ENCODE measurements at places on chromosomes 7 and 10.

GRCh38 chr10:98023024-98023423 is 7.4 kb downstream of the CRTAC1 start:
- DNase-seq, result no peak

GRCh38 chr10:72275351-72276012 is 1.8 kb downstream of the DDIT4 start:
- DNase-seq, result no peak

GRCh38 chr10:5668429-5668828 is 2.0 kb upstream of the ASB13 start:
- no peak for DNase-seq

DNA sequence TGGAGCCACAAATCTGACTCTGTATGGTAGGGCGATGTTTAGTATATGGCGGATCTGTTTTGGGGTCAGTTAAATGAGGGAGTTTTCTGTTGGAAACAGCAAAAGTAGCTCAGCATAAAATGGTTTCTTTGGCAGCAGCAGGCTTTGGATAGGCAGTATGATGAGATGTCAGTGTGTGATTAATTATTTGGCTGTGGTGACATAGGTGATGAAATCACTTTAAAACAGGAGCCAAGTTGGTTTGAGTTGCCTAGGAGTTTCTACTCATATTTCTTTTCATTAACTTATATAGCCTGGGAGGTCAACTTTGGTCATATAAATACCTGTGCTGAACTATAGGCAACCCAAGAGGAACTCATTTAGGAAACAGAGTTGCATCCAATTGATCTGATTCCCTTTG is 291.2 kb downstream of the LRMDA start:
- no peak for DNase-seq

DNA sequence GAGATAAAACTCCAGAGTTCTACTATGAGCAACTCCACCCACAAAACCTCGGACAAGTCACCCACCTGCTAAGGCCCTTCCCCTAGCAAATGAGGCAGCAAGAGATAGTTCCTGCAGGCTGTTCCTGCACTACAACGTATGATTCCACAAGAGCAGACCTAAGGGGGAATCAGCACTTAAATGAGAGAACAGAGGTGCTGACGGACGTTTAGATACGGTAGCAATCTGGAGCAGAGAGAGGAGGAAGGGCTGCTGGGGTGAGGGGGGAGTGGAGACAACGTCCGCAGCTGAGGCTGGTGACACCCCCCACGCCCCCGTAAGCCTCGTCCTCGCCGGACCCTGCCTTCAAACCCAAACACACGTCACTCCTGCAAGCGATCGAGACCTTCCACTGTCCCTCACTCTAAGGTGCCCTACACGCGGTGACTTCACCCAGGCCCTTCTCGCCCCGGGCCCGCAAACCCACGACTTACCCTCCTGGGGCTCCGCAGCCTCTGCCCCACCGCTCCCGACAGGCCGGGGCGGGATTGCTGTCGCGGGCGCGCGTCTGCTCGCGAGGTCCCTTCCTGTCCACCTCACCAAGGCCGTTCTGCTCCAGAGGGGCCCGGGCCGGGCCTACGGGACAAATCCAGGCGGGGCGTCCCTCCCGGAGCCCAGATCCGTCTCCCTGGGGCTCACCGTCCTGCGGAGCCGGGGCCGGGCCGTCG is 635 bp downstream of the ZNF12 start:
- peak; percentile 45 for DNase-seq

- DNase-seq, result peak; percentile 55
Measured at GRCh38 chr7:74269757-74270277, 15.6 kb upstream of the RFC2 start.

GRCh38 chr10:129194181-129194870 is 272.7 kb upstream of the MGMT start:
- no peak for DNase-seq

- DNase-seq, result no peak
Measured at GRCh38 chr7:4074407-4074806, 607.7 kb upstream of the FOXK1 start.

DNA sequence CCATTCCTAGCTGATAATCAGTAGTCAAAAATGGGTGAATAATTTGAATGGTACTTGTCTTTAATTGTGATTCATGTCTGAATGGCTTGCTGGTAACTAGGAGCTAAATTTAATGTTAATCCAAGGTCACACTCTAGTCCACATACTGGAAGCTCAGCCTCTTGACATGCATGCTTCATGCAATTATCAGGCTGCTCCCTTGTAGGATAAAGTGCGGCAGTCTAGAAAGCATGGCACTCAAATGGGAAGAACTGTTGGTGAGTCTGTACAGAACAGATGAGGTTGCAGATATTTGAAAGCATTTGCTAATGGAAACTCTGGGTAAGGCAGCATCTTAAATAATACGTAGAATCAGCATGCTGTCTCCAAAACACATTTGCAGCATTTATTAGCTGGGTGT is 499.4 kb downstream of the AUTS2 start:
- no peak for DNase-seq

- DNase-seq, result no peak
Measured at GRCh38 chr10:87630171-87630570, 29.5 kb upstream of the PAPSS2 start.

DNA sequence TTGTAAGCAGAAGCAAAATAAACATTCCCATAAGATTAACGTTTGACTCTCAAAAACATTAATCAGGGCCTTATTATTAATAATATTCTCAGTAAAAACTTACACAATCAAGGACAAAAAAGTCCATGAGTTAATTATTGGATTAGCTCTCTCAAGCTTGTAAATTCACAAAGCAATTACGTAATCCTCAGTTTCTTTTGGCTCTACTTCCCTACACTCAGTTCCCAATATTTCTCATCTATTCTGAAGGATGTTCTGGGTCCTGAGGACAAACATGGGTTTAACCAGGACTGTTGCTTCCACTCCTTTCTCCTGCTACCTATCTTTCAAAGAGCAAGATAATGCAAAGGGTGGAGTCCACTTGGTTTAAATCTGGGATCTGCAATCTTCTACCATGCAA is 15.1 kb downstream of the FBXL13 start:
- no peak for DNase-seq

DNA sequence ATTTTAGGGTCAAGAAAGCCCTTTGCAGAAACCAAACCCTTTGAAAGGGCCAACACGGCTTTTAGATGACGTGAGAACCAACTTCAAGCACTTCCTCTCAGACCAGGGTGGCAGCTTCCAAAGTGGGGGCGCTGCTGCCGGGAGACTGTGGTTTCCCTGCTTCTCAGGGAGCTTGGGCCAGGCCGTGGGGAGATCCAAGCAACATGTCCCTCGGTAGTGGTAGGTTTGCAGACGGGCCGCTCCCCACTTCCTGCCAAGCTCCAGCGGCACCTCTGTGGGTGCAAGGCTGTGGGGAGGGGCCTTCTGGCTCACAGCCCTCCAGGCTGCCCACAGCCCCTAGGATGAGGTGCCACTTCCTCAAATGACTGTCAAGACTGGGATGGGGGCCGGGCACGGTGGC is 132.4 kb downstream of the FAM53B start:
- DNase-seq, result no peak

GRCh38 chr7:44368885-44369284 is 43.5 kb upstream of the CAMK2B start:
- no peak for DNase-seq

DNA sequence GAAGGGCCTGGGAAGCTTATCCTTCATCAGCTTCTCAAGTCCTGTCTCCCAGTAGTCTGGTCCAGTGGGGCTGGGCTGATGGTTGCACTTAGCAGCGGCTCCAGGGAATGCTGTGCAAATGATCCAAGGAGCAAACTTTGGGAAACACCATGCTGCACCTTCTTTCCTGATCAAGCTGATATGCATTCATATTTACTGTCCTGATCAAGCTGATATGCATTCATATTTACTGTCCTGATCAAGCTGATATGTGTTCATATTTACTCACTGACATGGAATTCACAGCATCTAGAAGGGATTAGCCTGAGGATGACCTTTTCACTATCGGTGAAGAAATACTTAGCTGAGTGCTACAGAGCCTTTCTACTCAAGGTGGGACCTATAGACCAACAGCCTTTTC is 330.7 kb downstream of the BMPER start:
- DNase-seq, result no peak

DNA sequence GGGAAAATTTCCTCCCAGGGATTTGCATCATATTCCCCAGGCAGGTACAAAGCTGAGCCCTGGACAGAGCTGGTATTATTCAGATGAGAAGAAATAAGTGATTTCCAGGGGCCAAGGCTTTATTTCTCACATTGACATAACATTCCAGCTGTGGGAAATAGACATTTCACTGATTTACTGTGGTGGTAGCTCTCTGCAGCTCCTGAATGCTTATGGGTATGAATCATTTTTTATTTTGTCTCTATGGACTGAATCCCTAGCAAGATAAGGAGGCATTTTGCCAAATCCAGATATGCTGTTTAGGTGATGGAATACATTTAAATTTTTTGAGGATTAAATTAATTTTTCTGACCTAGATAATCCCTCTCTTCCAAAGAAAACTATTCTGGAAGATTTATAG is 97.9 kb downstream of the MTPN start:
- peak; percentile 33 for DNase-seq

Measured in HTR-8/SVneo (cell line).